RKO (cell line): ENCODE measurements at places on chromosomes 6 and 20.

DNA sequence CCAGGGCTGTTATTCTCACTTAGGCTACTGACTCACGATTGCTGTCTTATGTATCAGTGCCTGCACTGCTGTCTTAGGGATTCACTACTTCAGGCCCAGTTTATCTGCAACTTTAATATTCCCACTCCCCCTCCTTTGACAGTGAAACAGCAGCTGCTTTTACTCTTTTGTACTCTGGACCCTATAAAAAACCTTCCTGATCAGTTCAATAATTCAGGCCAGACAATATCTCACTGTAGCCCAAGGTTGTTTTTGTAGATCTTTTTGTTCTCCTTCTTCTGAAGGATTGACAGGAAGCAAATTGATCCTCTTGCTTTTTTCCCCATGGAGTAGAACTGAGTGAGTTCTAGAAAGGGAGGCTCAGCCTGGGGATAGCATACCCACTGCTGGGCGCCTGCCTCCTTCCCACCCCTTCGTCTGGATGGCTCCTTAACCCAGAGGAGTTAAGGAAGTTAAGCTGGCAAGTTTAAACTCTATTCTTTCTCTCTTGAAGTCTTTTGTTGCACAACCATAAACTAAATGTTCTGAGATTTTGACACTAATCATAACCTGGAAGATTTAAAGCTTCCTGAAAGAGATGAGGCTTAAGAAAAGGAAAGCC, 22.0 kb upstream of the EYS start:
- no peak for DNase-seq

DNA sequence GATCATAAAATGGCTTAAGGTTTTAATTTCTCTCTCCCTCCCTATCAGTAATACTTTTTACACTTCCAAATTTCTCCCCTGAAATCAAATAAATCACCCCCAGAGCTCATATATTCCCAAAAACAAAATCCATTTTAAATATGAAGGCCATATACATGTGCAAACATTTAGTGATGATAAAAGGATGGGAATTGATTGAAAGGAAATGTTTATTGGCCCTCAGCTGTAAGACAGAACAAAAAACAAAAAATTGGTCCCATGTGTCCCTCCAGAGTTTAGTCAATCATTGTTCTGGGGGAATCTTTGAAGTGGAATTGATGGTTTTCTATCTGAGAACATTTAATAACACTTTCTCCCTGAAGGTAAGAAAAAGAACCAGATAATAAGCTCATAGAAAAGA, 91.7 kb downstream of the COL12A1 start:
- DNase-seq: no peak

DNA sequence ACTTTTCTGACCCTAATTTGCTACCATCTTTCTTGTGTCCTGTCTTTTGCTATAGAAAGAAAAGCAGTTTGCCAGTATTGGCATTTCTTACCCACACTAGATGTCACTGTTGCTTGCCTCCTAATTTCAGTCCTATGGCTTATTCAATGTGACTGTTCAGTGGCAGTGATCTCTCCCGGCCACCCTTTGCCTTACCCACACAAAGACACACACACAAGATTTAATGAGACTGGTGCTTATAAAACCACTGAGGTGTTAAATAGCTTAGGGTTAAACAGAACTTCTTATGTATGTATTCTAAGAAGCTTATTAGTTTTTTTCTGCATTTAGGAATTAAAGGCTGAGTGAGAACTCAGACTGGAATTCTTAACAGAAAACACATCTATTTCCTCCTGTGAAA, 233.6 kb upstream of the ASCC3 start:
- peak; percentile 79 for DNase-seq

DNA sequence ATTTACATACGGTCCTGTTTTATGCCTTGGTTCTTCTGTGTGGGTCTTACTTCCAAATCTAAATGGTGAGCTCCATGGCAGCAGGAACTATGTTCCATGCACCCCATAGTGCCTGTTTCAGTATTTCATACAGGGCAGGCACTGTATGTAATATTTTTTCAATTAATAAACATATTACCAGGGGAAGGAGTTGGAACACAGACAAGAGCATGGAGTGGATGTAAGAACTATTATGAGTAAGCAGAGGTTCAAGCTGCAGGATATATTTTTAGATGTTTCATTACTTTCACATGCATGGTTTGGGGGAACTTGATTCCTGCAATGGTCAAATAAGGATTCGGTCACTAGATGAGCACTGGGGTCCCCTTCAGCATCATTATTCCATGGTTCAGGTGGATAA, 108.3 kb downstream of the KIF13A start:
- DNase-seq: no peak

GRCh38 chr6:26657256-26657655, 2.3 kb downstream of the ZNF322 start:
- no peak for DNase-seq

DNA sequence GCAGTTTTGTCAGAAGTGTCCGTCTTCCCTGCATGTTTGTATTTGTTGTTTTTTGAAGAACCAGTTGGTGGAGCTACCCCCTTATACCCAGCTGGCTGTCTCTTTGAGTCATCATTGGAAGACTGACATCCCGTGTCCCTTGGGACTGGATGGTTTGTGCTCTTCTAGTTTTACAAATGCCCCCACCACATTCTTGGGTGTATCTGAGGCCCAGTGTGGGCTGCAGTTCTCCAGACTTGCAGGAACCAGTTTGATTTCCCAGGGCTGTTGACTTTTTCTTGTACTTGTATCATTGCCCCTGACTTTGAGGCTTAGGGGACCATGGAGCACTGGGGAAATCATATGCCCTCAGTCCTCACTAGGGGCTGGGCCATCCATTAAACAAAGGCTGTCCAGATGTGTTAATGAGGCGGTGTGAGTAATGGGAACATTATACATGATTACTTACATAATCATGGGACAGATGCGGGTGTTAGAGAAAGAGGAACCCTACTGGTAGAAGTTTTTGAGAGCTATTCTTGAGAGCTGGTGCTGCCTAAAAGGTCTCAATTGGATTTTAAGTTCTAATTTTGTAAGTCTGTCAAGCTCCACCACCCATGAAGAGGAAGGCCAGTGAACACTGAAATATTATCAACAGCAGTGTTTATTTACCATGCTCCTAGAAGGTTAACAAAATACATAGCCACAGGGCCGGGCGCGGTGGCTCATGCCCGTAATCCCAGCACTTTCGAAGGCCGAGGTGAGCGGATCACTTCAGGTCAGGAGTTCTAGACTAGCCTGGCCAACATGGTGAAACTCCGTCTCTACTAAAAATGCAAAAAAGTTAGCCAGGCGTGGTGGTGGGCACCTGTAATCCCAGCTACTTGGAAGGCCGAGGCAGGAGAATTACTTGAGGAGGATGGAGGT, 8.5 kb downstream of the JARID2 start:
- no peak for DNase-seq

DNA sequence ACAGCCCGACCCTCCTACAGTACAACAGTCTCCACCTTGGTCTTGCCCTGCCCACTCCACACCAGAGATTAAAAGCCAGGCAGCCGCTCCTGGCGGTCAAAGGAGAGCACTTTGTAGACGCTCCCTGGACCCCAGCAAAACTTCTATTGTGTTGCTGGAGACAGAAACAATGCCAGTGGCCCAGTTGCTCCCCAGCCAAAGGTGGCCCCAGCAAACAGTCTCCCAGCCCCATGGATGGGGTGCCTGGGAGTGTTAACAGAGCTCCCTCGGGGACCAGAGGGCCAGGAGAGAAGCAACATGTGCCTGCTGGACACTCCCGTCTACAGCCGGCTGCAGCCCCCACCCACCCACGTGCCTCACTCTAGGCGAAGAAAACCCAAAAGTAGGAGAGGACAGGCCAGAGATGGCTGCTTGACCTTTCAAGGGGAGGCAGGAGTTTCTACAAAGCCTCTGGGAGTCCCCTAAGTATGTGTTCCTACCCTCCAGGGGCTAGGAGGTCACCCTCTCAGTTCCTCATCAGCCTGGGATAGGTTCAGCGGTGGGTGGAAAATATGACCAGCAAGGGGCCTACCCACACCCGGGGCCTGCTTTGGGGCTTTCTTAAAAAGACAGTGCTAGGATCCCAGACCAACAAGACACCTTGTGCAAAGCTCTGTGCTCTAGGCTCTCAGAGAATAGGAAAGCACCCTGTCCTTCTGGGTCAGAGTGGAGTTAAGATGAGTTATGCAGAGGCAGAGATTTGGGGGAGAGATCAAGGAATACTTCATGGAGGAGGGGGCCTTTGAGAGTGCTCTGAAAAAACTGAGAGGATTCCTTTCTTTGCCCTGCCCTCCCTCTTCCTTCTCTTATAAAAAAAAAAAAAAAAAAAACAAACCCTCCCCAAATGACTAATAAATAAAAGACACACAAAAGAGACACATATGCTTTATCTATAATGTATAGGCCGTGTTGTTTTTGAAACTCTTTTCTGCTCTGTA, 19.0 kb upstream of the PREX1 start:
- no peak for DNase-seq

- DNase-seq: no peak
These were observed 20.3 kb upstream of the ZNF831 start for GRCh38 chr20:59143326-59143725.

- DNase-seq: no peak
These were observed 14.5 kb downstream of the RMND1 start for GRCh38 chr6:151437401-151437800.

DNA sequence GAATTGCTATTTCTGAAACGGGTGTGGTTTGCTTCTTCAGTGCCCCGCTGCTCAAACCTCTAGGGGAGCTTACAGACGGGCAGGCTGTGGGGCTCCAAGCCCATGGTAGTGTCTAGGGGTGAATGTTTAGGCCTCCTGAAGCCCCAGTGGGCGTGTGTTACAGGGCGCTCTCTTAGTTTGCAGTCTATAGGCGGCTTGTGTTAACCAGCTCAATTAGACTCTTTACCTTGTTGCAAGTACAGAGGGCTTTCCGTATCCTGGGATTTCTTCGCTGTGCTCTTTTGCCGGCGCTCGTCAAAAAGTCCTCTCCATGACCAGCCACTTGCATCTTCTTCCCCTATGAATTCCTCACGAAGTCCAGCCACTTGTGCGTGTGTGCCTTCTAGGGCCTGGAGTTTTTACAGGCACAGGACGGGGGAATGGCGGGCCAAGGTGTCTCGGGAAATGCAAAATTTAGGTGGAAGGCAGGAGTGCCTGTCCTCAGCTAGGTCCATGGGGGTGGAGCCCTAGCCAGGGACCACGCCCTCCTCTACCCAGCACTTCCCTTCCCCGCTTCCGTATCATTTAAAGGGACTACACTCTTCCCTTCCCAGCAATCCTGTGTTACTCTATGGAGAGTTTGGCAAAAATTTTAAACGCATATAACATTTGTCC, 94.5 kb downstream of the HTR1B start:
- no peak for DNase-seq

- DNase-seq: no peak
These were observed 315.7 kb downstream of the FOXA2 start for GRCh38 chr20:22268675-22269074.

GRCh38 chr6:147507162-147508041, 1.1 kb upstream of the SAMD5 start:
- peak; percentile 1 for DNase-seq

- DNase-seq: no peak
These were observed 8.1 kb upstream of the SERPINB9 start for GRCh38 chr6:2911171-2911570.
